ENCODE measurements at places on chromosomes 16 and 17. TPM values are rescaled to one million over a fixed set of nuclear protein-coding genes. Genes with fewer than 3 reads are reported as not detected.

SCPEP1 gene
- total RNA-seq, result 11.6 TPM

GCGR gene
- total RNA-seq, result 109 TPM

NECAB2 gene
- 12.9 TPM for total RNA-seq

- no peak for DNase-seq
Measured at GRCh38 chr16:9184354-9184690, 92.9 kb downstream of the HAPSTR1 start.

TBC1D3G gene
- total RNA-seq, result not detected

ACSM2B gene
- total RNA-seq, result 535 TPM

TNFRSF13B gene
- total RNA-seq, result not detected

DNA sequence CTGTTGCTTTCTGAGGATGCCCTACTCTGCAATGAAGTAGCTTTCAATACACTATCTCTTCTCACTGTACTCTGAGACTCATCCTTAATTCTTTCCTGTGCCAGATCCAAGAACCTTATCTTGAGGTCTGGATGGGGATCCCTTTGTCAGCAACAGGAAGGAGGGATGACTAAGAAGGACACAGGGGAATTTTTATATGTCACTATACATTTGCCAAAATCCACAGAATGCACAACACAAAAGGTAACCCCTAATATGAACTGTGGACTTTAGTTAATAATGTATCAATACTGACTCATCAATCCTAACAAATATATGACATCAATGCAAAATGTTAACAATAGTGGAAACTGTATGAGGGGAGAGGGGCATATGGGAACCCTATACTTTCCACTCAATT is 4.7 kb upstream of the RBBP6 start:
- DNase-seq, result no peak
